NCI-H2171 treated with DMSO at 0.1 percent for 48 hours (cell line): ENCODE measurements at places on chromosomes 7 and 10.

- no peak for DNase-seq
These were observed 98.6 kb downstream of the ELMO1 start for GRCh38 chr7:37349979-37350590.

GRCh38 chr10:116538456-116538855 is 7.3 kb upstream of the PNLIP start:
- DNase-seq: no peak

DNA sequence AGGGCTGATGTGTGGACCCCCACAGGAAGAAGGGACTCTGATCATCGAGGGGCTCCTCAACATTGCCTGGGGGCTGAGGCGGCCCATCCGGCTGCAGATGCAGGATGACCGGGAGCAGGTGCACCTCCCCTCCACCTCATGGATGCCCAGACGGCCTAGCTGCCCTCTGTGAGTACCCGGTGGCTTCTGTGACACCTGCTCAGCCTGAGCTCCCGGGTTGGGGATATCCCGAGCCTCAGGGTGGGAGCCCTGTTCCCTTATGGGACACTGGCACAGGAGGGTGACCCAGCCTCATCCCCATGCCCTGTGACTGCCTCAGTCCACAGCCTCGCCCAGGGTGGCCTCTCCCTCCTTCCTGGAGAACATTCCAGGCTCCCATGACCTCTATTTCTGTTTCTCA is 3.9 kb upstream of the DEPP1 start:
- DNase-seq: no peak

DNA sequence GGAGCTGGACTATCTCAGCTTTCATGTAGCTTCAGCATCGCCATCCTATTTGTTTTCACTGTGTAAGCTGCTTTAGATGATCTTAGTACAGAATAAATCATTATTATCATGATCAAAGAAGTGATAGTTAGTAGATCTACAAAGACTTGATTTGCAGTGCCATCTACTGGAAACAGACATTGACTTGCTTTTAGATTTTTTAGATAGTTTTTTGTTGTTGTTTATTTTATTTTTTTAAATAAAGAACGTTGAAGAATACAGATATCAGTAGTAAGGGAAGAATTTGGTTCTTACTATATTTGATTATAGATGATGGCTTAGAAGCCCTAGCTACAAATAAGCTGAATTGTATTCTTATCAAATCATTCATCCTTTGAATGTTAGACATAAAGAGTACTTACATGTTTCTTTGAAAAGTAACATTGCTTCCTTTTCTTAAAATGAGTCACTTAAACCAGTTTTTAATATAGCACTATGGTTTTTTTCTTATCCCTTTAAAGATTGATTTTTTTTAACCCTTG is 6.3 kb upstream of the SFMBT2 start:
- no peak for DNase-seq

DNA sequence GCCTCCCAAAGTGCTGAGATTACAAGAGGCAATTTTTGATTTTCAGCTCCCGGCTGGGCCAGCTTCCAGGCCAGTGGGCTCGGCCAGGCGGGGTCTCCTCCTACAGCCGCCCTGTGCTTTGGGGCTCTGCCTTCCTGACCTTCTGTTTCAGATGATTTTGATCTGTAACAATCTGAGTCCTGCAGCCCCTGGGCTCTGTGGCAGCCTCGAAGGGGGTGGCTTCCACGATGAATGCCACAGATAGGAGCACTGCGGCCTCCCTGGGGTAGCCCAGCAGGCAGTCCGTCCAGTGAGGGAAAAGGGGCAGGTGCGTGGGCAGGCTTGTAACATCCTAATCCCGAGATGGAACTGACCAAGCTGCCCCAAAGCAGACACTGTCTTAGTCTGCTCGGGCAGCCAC is 177.5 kb downstream of the DNAJB6 start:
- DNase-seq: no peak

DNA sequence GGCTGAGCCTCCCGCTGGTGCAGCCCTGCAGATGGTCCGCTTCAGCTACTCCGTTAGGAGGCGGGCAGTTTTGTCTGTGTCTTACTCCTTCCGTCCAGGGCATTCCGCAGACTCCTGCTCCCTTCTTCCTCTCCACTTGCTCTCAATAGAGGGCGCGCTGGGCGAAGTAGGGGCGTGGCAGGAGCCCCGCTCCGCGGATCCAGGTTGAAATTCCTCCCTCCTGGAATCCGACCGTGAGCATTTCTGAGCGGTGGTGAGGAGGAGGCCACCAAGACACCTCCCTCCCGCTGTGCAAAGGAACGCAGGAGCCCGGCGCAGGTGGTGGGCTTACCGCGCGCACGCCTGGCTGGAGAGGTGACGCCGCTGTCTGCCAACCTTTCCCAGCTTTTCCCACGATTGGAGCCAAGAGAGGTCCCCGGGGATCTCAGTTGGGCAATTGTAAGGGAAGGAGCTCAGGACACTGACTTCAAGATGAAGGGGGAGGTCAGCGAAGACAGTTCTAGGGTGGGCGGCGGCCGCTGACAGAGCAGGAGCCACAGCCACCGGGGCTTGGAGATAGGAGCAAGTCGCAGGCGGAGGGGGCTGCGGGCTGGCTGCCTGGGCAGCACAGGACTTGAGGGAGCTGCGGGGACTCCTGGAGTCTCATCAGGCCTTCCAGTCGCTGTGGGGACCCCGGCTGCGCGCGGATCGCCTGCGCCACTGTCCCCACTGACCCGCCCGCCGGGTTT is 1011.3 kb downstream of the XPNPEP1 start:
- peak; percentile 10 for DNase-seq

DNA sequence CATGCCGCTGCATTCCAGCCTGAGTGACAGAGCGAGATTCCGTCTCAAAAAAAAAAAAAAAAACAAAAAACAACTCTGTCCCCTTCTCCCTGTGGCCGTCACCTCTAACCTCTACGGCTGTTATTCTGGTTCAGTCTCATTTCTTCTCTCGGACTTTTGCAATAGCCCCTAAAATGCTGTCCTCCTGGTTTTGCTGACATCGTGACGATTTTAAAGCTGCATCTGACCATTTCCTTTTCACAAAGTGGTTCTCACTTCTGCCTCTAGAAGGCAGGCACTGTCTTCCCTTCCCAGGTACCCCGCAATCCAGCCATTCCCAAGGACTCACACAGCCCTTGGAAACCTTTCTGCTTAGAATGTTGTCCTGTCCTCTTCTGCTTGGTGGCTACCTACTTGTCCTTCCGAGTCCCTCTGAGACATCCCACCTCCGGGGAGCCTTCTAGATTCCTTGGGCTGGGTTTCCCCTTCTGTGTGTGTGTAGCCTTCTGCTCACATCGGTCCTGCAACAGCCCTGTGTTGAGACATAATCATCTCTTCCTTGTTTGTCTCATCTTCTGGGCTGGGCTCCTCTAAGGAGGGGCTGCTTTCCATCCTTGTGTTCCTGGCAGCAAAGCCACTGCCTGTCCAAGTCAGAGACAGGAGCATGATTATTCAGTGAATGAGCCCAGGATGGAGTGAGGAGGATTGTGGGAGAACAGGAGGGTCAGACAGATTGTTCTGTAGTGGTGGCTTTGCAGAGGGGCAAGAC is 83.1 kb downstream of the GRK5 start:
- DNase-seq: no peak

DNA sequence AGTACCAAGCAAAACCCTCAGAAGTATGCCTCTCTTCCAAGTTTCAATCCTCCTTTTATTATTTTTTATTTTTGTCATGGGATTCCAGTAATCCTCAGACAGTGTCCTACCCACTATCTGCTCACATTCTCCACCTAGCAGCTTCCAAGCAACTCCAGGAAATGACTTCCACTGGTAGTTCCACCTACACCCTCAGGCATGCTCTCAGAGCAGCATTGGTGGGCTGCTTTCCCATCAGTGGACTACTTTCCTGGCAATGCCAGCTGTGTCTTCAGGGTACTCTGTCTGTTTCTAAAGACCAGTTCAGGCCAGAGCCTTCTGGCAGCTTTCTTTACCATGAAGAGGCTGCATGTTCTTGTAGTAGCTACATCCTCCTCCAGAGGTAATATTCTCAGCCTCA is 244.0 kb downstream of the HGF start:
- no peak for DNase-seq

DNA sequence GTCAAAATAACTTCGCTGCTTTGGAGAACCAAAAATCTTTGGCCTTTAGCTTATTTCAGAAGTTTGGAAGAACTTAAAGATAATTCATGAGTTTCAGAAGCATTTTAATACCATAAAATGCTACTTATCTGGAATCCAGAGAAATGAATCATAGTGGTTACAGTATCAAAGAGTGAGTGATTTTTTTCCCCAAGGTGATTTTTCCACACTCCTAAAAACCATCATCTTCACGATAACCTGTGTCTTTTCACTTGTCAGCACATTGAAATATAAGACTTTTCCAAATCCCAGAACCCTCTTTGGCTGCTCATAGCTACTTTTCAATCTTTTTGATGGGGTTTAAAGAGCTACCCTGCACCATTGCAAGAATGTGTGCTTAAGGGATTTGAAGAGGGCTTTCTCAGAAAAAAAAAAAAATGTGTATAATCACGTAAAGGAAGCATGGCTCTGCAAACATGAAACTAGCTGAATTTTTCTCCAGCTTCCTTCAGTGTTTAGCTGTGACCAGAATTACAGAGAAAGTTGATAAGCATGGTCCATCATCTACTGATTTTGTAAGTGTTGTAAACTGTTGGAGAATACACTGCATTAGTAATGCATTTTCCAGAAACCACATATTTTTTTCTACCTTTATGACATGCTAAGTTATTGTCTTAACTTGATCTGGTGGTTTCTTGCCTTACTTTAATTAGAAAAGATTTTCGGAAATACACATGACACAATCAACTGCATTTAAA is 134.9 kb downstream of the BICC1 start:
- no peak for DNase-seq

- no peak for DNase-seq
These were observed 450.6 kb upstream of the SORCS1 start for GRCh38 chr10:107614939-107615685.

GRCh38 chr7:149598721-149599308 is 101.2 kb upstream of the ZNF746 start:
- DNase-seq: no peak

DNA sequence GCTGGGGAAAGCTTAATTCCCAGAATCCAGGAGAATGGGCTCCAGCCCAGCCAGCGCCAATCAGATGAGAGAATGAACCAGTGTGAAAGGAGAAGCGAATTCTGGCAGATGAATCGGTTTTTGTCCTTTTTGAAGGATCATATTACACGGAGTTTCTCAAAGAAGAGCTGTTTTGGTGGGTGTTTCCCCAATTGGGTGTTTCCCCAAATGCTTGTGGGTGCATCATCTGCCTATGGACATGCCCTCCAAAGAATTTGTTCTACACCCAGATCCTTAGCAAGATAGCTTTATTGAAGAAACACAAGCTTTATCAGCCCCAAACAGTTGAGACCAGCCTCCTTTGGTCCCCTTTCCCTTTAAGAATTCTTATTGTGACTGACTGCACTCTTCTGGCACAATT is 186.5 kb upstream of the GPR26 start:
- no peak for DNase-seq

GRCh38 chr7:418636-419280 is 100.9 kb downstream of the PDGFA start:
- DNase-seq: no peak

GRCh38 chr10:131088619-131089018 is 222.9 kb downstream of the TCERG1L start:
- no peak for DNase-seq

- DNase-seq: no peak
These were observed 81.0 kb downstream of the SIRT1 start for GRCh38 chr10:67965456-67965855.
